ENCODE measurements at places on chromosomes 4 and X. TPM values are rescaled to one million over a fixed set of nuclear protein-coding genes. Genes with fewer than 3 reads are reported as not detected.
A peak's percentile ranks its signal among the peaks of the same experiment; 100 is the strongest.

DNA sequence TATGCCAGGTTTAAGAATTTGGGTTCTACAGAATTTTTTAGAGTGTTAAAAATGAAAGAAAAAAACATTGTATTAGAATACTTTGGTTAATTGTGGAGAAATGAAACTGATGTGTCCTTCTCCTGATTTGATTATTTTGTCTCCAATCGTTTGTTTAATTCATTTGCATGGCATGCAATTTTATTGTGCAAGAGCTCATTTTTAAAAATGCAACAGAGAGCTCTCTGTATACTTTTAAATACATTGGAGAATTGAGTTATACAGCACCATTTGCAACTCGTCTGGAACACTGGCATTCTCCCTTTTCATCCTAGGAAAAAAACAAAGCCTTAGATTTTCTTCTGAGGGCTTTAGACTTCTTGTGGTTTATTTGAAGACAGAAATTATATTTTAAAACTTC, 689 bp downstream of the EXOC1L start:
- no peak for DNase-seq

DNA sequence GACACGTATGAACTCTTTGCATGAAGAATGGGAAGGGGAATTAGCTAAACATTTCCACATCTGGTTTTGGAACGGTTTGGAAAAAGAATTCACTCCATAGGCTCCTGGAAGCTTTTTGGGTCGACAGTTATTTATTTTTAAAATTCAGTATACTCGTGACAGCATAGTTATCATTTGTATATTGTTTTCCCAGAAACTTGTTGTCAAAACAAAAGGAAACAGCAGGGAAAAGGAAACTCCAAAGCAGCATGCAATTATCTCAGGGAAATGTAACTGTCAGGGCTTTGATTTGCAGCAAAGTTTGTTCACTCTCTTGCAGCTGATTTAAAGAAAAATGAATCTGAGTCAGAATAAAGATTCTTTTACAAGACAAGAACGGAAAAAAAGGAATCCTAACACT, 86.5 kb downstream of the PLAC1 start:
- DNase-seq: no peak

SPANXN4 gene
- not detected for polyA plus RNA-seq

SLC16A2 gene
- 30.5 TPM for polyA plus RNA-seq

DNA sequence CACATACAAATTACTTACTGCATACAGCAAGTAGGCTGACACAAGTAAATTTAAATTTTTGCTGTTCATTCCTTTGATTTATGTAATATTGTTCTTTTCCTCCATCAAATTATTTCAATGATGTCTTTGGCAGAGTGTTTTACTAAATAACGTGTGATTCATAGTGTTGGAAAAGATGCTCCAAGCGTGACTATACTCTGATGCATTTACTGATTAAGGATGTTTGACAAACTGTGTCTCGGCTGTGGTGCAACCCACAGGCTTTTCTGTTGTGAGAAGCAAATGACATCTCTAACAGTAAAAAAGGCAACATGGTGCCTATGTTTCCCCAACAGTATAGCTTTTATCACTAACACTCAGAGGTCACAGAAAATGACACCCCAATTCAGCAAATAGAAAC, 540.9 kb downstream of the PPP4R3C start:
- no peak for DNase-seq

GRCh38 chr4:140808256-140808655, 52.1 kb upstream of the TBC1D9 start:
- DNase-seq: peak; percentile 10
